ENCODE measurements at places on chromosomes 2 and 18. TPM values are rescaled to one million over a fixed set of nuclear protein-coding genes. Genes with fewer than 3 reads are reported as not detected.

GRCh38 chr2:47190188-47190881 lies 35.2 kb upstream of the STPG4 start:
- no peak for DNase-seq

ANKRD39 gene
- 10.8 TPM for total RNA-seq

ZNF521 gene
- total RNA-seq, result 18.0 TPM

C2orf80 gene
- total RNA-seq, result not detected

DNA sequence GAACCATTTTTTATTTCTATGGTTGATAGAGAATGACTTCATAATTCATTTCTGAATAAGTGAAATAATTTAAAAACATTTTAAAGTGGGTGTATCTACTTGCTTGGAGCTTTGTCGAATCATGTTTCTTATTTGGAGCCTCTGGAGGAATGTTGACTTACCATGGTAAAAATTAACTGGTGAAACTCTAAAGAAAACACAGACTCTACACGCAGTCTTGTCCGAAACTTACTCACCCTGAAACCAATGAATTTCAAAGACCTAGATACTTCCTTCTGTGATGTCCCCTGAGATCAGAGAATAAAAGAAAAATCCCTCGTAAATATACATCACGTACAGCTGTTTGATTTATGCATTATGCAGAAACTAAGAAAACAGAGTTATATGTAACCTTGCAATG lies 665.2 kb upstream of the NRXN1 start:
- DNase-seq, result no peak

GRCh38 chr2:67631483-67631882 lies 234.3 kb downstream of the ETAA1 start:
- no peak for DNase-seq

GPR75 gene
- 2.4 TPM for total RNA-seq

TUBA3E gene
- total RNA-seq, result not detected

CXCR1 gene
- 0.09 TPM for total RNA-seq

C2orf78 gene
- total RNA-seq, result not detected

- no peak for DNase-seq
Measured at GRCh38 chr2:37180640-37181039, 7.8 kb downstream of the SULT6B1 start.

GRCh38 chr2:60303680-60304079 lies 249.8 kb downstream of the BCL11A start:
- no peak for DNase-seq

DNA sequence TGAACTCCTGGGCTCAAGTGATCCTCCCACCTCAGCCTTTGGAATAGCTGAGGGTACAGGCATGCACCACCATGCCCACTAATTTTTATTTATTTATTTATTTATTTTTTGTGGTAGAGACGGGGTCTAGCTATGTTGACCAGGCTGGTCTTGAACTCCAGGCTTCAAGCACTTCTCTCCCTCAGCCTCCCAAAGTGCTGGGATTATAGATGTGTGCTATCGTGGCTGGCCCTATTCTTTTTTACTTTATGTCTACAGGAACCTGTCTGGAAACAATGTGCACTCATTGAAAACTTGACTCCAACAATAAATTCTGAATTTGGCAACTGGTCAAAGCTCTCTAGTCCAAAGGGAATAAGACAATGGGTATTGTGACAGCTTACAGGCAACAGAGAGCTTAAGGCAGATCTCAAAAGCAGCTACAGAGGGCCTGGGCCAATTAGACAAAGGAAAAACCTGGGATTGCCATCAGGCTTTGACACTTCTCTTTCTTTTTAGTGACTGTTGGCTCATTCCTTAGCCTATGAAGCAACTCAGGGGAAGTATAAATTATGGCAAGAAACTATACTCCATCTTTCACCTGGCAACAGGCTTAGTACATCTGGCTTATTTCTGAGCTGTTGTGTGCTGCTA lies 55.1 kb upstream of the RAPGEF4 start:
- peak; percentile 15 for DNase-seq

DNA sequence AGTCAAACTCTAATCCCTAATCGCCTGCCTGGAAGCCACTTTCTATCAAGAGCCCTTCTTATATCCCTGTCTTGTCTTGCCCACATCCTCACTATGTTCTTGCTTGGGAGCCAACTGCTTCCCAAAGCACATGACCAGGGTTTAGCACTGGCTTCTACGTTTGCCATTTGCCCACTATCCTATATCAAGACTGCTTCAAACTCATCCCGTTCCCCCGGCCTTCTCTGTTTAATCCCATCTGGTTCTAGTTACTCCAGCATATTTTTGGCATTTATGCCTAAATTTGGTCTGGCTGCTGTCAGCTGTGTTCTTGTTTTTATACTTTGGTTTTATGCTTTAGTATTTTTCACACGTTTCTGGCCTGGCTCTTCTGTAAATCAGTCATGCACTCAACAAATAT lies 40.2 kb downstream of the POLR1A start:
- DNase-seq, result no peak

GRCh38 chr2:235460548-235461047 lies 33.2 kb upstream of the AGAP1 start:
- no peak for DNase-seq

GRCh38 chr18:54780285-54780861 lies 47.9 kb upstream of the RAB27B start:
- DNase-seq, result no peak

TCF23 gene
- 0.38 TPM for total RNA-seq

DNA sequence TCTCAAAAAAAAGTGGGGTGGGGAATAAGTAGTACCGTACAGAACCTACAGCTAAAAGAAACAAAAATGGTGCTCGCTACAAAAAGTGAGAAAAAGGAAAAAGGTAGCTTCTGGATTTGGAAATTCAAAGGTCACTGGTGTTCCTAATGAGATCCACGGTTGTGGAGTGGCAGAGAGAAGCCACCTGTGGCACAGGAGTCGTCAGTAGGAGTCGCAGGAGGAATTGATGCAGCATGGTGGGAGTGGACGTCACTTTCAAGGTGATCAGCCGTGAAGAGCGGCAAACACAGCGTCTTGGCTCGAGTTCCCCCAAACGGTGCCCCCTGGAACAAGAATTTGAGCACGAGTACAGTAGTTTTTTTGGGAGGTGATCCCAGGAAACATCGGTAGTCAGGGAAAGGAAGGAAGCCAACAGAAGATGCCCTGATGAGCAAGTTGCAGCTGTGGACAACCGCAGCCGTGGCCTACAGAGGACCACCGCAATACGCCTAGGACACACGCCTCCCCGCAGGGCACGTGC lies 1.4 kb upstream of the TTL start:
- peak; percentile 53 for DNase-seq

CCDC74A gene
- total RNA-seq, result 9.5 TPM

GRCh38 chr2:218081063-218081462 lies 12.0 kb downstream of the RUFY4 start:
- no peak for DNase-seq

CFAP221 gene
- 58.7 TPM for total RNA-seq

DNA sequence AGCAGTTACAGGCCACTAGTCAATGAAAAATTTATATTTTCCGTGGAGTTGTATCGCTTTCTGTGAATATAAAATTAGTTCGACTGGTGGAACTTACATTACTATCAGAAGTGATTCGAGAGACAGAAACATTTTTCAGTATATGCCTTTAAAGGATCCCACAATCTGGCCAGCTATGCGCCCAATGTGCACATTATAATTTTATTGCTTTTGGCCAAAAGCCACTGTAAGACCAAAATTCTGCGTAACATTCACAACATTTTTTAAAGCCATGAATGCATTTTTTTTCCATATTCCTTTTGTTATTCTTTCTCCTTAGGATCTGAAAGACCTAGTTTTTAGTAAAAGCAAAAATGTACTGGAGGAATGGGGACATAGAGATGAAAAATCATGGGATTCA lies 131.0 kb upstream of the CHAC2 start:
- no peak for DNase-seq

- no peak for DNase-seq
Measured at GRCh38 chr2:108193251-108193650, 46.5 kb upstream of the SULT1C3 start.

GRCh38 chr2:63654959-63655358 lies 66.2 kb downstream of the MDH1 start:
- DNase-seq, result no peak

DNA sequence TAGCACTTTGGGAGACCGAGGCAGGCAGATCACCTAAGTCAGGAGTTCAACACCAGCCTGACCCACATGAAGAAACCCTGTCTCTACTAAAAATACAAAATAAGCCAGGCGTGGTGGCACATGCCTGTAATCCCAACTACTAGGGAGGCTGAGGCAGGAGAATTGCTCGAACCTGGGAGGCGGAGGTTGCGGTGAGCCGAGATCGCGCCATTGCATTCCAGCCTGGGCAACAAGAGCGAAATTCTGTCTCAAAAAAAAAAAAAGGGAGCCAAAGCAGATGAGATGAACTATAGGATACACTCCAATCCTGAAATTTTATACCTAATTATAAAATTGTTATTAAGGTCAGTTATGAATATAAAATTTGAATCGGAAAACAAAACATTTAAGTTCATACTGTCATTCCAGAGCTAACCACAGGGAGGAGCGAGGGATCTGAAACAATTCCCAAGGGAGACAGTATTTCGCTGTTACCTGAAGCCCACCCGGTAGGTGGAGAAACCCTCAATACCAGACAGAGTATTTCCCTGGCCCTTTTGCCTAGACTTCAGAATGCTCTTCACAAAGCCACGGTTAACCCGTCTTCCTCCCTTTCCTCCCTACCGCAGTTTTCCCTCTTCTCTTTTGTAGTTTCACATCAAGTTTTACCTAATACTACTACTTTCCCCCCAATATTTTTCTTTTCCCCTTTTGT lies 1.4 kb downstream of the PPM1G start:
- peak; percentile 59 for DNase-seq

DNA sequence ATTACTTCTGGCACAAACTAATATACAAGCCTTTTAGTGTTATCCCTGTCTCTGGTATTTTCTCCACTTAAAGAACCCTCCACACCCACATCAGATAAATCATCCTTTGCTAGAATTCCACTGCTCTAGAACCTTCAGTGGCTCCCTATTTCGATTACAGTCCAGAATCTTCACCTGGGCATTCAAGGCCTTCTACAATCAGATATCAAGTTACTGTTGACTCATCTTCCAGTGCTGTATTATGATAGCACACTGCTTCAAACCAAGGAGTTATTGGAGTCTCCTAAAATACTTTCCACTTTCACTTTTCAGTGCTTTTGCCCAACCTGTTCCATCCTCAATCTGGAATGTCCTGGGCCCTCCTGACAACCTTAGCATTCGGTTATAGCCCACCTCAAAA lies 3.4 kb downstream of the CGREF1 start:
- DNase-seq, result no peak

GRCh38 chr2:143937723-143938350 lies 582.1 kb downstream of the ZEB2 start:
- DNase-seq, result no peak

DNA sequence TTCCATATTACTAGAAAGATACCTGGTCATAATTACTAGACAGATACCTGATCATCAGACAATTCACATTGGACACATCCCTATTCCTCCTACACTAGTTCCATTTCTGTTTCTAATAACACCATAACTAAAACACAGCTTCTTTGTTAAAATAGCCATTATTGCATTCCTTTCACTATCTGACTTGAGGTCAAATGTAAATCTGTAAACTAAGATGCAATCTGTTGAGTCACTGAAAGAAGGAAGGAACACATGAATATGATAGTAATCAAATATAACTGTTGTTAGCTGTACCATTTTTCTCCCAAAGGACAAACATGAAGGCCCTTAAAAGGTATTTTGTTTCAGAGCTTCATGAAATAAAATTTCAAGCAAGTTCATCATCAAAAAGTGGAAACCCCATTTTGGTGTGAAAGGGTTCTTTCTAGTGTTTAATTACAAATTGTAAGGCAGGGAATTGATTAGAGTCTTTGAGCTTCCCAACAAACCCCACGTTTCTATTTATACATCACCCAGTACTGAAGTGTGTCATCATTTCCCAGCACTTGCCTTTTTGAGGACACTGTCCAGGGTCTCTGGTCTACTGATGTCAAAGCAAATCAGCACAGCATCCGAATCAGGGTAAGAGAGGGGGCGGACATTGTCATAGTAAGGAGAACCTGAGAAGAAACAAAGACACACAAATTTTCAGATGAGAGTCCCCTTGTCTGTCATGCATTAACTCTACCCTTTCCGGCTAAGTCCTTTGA lies 13.0 kb downstream of the RND3 start:
- no peak for DNase-seq

UGT1A5 gene
- 2.1 TPM for total RNA-seq

GRCh38 chr2:30239308-30239985 lies 8.1 kb downstream of the LBH start:
- DNase-seq, result peak; percentile 79

GRCh38 chr2:179410552-179411356 lies 146.1 kb upstream of the SESTD1 start:
- peak; percentile 80 for DNase-seq

- no peak for DNase-seq
Measured at GRCh38 chr2:171034315-171034714, 105.3 kb downstream of the GORASP2 start.

MAP3K20 gene
- total RNA-seq, result 25.6 TPM

DNA sequence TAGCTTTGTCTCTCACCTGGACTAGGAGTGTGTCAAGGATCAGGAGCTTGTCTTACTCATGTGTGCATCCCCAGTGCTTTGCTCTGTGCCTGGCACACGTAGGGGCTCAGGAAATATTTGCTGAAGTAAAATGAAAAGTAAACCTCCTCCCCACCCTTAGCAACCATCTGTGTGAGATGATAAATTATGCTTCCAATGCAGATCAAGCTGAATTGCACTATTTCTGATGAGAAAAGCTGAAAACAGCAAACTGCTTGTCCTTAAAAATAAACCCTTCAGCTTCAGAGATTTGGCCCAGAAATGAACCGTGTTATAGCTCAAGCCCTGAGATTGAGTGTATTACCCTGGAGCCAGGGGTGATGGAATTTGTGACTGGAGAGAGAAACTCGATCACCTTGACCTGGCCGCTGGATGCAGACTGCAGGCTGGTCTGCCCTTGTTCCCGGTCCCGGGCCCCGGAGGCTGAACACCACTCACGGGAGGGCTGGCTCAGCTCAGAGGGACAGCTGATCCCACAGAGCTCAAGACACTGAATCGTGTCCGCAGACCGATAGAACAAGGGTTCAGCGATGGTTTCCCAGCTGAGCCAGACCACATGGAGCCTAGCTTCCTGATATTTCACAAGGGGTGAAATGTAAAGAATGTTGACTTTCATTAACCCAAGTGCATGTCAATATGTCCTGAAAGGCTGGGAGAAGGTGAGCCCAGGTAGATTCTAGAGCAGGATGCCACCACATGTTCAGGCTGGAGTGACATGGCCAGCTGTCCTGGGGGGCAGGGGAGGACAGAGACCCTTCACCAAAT lies 50.5 kb downstream of the DDX1 start:
- DNase-seq, result peak; percentile 84

- DNase-seq, result no peak
Measured at GRCh38 chr2:72841462-72842125, 15.8 kb upstream of the EXOC6B start.

CNTNAP5 gene
- 0.50 TPM for total RNA-seq

GRCh38 chr2:109013051-109013450 lies 24.0 kb upstream of the EDAR start:
- no peak for DNase-seq

GRCh38 chr2:228144961-228145360 lies 36.5 kb downstream of the SPHKAP start:
- no peak for DNase-seq

DNA sequence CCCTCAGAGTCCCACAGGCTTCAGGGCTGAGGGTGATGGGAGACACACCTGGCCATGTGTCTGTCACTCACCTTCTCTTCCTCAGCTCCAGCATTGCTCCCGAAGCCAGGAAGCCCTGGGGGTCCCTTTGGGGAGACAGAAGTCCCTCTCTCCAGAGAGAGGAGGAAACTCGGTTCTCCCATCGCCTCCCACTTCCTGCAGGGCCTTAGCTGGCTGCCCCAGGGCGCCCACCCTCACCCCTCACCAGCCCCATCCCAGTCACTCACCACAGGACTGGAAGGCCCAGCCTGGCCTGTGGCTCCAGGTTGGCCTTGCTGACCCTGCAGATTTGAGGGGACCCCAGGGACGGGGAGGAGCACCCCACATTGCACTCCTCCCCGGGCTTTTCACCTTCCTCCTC lies 2.7 kb upstream of the RAB6D start:
- DNase-seq, result no peak
